ENCODE measurements at places on chromosomes 4 and X.

DNA sequence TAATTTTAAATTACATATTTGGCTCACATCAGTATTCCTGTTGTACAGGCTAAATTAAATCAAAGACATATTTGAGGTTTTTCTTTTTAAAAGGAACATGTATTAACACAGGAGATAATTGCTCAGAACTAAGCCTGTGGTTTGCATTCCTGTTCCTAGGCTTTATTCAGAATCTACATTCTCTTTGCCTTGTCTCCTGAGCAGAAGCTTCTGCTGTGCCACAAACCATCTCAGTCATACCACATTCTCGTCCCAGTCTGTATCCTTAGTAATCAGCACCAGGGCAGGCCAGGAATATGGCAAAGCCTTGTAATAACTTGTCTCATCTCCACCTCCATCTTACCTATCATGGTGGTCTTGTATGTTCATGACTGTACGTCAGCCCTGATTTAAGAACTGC is 162.8 kb downstream of the ARHGAP24 start:
- DNase-seq = no peak

DNA sequence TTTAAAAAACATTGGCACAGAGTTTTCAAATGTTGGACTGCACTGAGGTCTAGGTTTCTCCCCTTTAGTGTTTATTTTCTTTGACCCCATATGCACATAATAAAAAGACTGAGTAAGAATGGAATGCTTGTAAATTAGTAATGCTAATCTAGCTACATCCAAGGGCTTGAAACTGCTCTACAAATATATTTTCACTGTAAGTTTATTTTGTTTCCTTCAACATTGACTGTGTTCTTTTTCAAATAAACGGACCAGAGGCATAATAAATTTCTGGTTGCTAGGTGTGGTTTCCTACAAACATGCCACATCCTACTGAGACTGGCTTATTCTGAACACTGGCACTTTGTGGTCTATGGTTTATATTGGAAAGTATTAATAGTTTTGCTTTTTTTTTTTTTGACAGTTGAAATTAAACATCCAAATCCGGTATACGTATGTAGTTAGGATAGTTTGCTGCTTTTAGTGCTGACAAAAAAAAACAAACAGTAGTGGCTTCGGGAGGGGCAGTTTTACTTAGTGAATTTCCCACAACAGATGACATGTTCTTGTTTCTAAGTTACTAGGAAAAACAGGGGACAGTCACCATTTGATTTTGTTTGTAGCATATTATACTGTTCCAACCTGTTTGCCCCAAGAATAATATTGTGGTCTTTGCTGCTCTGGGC is 13.2 kb downstream of the CA5B start:
- no peak for DNase-seq

GRCh38 chrX:31384471-31384870 is 312.6 kb upstream of the FTHL17 start:
- no peak for DNase-seq

- no peak for DNase-seq
These were observed 73.5 kb downstream of the MSN start for GRCh38 chrX:65740909-65741308.

DNA sequence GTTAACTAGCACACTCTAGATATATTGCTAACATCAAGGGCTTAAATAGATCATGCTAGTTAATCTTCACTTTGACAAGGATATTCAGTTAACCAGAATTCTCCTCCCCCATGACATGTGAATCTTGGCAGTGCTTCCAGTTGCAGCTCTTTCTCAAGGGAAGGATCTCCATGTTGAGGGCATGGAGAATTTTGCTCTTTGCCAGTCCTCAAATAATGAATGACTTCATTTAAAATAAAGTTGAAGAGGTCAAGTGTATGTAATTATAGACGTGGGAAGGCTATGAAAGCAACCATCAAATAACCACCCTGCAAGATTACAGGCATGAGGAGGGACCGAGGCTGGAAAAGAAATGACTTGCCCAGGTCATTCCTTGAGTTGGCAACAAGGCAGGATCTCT is 87.3 kb upstream of the CPEB2 start:
- DNase-seq = no peak

GRCh38 chrX:6468706-6469105 is 66.2 kb downstream of the VCX3A start:
- DNase-seq = no peak

DNA sequence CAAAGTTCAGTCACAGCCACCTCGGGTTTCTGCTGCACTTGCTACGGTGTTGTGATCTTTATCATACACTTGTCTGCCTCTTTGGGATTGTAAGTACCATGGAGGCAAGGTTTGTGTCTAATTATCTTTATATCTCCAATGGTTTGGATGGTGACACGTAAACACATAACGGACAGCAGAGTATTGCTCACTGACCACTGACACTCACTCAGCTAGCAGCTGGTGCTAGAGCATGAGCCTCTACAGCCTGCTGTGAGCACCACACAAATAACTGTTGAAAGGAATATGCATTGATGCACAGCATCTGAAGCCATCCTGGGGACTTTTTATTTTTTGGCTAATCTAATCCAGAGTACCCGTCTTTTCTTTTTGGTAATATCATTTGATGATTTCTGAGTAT is 156.0 kb downstream of the DCLK2 start:
- no peak for DNase-seq

GRCh38 chrX:48631376-48632090 is 34.2 kb downstream of the WDR13 start:
- peak; percentile 72 for DNase-seq

DNA sequence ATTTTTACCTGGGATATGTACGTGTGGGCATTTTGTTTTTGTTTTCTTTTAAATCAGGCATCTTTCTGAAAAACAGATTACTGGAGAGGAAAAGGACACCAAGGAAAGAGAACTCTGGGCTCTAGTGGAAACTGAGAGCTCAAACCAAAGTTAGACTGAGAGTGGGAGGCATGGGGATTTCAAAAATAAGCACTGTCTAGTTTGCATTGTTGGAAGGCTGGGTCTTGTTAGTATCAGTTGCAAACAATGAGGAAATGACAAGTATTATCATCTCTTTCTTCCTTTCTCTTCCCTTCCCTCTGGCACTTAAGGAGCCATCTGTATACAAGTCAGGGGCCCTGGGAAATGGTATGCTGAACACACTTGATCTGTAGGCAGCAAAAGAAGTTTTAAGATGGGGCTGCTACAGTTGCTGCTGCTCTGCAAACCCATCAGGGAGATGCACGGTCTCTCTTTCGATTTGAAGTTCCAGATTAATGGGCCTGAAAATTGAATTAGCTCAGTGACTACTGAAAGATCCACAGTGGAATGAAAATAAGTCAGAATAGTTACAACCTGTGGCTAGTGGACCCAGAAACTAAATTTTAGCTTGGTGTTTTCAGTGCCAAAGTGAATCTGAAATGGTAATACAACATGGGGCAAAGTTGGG is 48.0 kb upstream of the GRXCR1 start:
- DNase-seq = no peak

- peak; percentile 29 for DNase-seq
These were observed 58.2 kb downstream of the TBC1D9 start for GRCh38 chr4:140697709-140698560.

DNA sequence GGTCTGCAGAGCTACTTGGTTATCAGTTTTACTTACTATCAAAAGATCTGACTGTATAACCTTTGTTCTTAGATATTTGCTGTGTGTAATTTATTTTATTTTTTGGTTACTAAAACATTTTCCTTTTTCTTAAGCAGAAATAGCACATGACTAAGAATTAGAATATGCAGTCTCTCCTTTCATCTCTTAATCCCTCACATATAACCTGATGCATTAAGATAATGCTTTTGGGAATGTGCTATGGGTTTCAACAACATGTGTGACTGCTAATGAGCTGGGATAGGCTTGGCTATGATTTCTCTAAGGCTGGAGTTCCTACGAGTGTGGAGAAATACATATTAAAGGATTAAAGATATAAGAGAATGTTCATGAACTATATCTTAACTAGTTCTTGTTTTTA is 41.5 kb downstream of the SHROOM3 start:
- DNase-seq = no peak

DNA sequence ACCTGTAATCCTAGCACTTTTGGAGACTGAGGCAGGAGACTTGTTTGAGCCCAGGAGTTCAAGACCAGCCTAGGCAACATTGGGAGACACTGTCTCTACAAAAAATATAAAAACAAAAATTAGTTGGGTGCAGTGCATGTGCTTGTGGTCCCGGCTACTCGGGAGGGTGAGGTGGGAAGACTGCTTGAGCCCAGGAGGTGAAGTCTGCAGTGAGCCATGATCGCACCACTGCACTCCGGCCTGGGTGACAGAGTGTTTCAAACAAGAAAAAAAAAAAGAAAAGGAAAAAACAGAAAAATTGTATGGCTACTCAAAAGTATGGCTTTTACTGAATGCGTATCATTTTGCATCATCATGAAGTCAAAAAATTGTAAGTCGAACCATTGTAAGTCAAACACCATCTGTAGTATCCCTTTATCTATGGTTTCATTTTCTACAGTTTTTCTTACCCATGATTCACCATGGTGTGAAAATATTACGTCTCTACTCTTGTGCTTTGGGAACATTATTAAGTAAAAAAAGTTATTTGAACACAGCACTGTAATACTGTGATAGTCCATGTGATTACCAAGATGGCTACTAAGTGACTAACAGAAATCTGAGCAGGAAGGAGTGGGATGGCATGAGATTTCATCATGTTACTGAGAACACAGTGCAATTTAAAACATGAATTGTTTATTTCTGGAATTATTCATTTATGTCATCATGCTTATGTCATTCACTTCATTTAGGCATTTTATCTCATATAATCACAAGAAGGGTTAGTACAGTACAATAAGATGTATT is 26.5 kb upstream of the MANBA start:
- no peak for DNase-seq

- DNase-seq = no peak
These were observed 146.2 kb downstream of the GATB start for GRCh38 chr4:151614561-151614960.

GRCh38 chr4:127479031-127479622 is 153.6 kb upstream of the INTU start:
- DNase-seq = peak; percentile 31

GRCh38 chrX:2536974-2537373 is 36.2 kb upstream of the DHRSX start:
- DNase-seq = no peak

DNA sequence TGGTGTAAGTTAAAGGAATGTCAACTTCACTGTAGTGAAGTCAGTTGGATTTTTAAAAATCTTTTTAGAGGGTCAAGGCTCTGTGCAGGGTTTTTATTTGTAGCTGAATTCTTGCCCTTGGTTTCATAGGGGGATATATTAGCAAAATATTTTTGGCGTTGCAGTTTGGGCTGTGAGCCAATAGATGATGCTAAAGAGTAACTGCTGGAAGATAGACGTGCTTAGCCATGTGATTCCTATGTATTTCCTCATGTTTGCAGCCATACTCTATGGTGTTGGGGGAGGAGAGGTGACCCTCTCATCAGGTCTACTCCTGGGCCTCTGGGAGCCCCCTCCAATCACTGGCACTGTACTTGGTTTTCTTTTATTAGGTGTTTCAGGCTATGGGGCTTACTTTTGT is 246.7 kb upstream of the ARHGAP24 start:
- DNase-seq = no peak

GRCh38 chr4:149158817-149159216 is 656.8 kb downstream of the IQCM start:
- no peak for DNase-seq

GRCh38 chrX:70434914-70435586 is 9.6 kb upstream of the DLG3 start:
- DNase-seq = no peak

DNA sequence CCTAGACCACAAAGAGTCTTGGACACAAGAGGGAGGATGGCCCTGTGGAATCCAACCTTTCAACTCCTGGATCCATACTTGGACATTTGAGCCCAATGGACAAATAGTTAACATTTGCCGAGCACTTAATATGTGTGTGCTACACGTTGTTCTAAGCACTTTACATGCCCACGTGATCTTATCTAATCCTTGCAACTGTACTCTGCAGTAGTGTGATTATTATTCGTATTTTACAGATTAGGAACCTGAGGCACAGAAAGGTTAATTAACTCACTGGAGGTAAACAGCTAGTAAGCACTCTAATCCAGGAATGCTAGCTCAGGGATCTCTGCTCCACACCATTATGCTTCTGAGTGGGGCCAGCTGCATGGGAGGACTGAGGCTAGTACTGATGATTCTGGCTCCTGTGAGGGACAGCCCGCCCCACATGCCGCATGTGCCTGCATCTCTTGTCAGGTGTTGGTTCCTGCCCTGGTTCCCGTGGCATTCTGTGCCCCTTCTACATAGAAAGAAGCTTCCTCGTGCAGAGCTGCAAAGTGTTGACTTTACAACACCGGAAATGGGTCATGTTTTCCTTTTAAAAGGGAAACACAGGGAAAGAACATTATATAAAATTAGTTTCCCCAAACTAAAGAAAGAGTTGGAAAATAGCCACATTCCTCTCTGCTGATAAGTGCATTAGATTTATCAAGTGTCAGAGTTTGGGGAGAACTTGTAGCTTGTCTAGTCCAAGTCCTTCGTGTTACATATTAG is 34.8 kb downstream of the PLAC1 start:
- DNase-seq = no peak

DNA sequence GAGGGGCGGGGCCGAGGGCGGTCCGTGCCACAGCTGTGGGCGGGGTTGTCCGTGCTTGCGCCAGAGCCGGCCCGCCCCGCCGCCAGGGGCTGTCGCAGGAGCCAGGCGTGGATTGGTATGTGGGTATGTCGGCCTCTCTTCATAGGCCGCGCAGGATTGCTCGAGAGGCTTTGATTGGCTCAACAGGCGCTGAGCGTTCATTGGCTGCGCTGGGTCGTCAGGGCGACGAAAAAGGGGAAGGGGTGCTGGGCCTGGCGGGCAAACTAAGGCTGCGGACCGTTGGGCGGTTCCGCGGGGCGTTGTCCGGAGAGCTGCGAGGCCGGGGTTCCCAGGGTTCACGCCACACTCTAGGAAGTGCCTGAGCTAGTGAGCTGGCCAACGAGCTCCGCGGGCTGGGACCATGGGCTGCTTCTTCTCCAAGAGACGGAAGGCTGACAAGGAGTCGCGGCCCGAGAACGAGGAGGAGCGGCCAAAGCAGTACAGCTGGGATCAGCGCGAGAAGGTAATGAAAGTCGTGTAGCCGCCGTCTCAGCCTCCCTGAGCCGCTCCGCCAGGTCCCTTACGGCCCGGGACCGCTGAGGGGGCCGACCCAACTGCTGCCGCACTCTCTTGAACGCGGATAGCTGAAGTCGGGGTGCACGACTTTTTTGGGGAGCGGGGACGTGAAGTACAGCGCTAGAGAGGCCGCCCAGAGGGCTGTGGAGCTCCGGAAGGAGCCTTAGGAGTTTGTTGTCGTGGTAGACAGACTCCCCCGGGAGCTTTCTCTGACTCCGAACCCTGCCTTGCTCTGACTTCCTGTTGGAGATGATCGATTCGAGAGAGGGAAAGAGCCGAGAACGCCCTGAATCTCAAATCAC is at the start of gene RP2:
RP2 (plus strand) TSS at position 343 of the 857 bp plus-strand sequence; CDS start at position 401, 58 bp downstream.
- peak; percentile 96 for DNase-seq

Measured in NCI-H2081 (cell line).